ENCODE measurements at places on chromosomes 16 and 17. TPM values are rescaled to one million over a fixed set of nuclear protein-coding genes. Genes with fewer than 3 reads are reported as not detected.

The C16orf74 gene
- 1.5 TPM for total RNA-seq

The SLC16A11 gene
- total RNA-seq, result not detected

The IST1 gene
- total RNA-seq, result 173 TPM

The DBF4B gene
- total RNA-seq, result 24.0 TPM

GRCh38 chr17:73112246-73112645 lies 19.8 kb upstream of the SLC39A11 start:
- no peak for DNase-seq

DNA sequence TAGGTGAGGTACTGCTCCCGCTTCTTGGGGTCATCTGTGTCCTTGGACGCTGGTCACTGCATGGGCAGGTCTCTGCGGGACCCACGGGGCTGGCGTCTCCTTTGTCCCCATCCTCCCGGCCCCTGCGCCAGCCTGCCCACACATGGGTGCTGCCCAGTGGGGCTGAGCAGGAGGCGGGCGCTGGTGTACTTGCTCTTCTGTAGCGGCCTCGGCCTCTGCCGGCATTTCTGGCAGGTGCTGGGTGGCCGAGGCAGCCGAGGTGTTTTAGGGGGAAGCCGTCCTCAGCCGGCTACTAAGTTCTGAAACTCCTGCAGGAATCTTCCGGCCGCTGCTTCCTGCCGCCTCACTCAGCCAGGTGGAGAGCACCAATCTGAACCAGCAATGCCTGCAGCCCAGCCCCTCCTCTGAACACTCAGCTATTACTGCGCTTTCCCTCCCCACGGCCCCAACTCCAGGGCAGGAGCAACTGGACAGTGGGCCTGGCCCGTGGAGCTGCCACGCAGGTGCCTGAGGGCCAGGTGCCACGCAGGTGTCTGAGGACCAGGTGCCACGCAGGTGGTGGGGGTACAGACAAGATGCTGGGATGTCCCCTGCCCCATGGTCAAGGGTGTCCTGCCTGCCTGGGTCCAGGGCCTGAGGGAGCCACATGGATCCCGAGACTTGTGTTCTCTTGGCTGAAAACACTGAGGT lies 10.0 kb downstream of the DECR2 start:
- DNase-seq, result no peak
